Fibroblast of skin of right quadriceps (primary cell): ENCODE measurements at places on chromosomes 2 and 18.

DNA sequence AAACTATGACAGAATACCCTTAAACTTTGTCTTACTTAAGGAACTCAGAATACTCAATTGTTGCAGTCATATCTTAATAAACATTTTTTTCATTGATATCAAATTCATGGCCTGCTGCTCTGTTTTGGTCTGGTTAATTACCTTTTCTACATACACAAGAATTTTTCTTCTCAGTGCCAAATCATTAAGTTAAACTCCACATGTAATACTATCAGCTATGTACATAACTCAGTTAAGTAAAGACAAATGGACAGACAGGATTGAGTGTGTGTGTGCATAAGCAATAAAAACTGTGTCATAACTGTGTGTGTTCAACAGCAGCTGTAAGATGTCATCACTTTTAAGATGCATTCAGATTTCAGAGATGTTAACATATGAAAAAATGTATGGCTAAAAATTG lies 34.4 kb downstream of the VRK2 start:
- DNase-seq = peak; percentile 38

DNA sequence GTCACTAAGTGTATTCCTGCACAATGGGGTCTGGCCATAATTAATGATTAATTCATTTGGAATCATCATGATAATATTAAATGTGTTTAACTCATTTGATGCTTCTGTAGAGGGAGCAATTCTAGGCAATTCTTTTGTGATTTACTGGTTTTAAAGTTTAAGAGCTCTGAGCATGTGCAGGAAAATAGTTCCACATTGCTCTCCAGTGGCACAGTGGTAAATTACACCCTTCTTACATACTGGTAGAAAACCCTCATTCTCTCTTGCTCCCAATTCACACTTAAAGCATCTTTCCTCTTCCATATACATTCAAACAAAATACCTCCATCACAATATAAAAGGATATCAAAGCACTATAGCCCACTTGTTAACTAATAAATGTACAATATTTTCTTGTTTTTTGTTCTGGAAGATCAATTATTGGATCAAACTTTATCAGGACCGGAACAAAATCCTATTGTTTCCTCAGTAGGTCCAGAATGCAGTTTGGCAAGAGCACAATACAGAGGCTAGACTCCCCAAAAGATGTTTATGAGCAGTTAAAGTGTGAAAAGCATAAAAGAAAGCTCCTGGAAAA lies 844.3 kb downstream of the MBD2 start:
- peak; percentile 10 for DNase-seq

GRCh38 chr2:153196378-153197058 lies 282.0 kb downstream of the RPRM start:
- DNase-seq = no peak

DNA sequence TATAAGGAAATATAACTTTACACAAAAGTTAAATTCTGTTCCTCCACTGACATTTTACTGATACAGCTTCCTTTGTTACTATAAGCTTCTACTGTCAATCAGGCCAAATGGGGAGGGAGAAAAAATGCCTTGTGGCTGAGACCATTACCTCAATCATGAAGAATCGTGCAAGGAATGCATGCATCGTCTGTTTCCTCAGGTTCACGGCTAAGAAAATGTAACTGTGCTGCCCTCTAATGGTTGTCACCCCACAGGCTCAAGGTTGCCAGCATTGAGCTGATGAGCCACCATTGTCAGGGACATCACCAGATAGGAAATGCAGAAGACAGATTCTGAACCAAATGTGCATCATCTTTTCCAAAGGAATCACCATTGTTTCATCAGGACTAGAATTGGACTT lies 426.9 kb downstream of the CDH2 start:
- DNase-seq = peak; percentile 78

GRCh38 chr2:235433860-235434259 lies 60.0 kb upstream of the AGAP1 start:
- DNase-seq = peak; percentile 14

DNA sequence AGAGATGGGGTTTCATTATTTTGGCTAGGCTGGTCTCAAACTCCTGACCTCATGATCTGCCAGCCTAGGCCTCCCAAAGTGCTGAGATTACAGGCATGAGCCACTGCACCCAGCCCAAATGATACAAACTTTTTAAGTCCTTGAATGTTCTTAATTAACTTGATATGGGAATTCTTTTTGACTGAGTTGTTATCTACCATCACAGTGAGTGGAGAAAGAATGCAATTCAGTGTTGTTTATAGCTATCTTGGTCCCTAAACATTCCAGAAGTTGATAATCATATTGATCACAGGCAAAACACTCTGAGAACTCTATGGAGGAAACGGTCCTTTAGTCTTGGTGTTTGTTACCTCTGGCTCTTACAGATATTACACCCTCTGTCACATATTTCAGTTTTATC lies 1072.5 kb downstream of the SUCLG1 start:
- peak; percentile 81 for DNase-seq

DNA sequence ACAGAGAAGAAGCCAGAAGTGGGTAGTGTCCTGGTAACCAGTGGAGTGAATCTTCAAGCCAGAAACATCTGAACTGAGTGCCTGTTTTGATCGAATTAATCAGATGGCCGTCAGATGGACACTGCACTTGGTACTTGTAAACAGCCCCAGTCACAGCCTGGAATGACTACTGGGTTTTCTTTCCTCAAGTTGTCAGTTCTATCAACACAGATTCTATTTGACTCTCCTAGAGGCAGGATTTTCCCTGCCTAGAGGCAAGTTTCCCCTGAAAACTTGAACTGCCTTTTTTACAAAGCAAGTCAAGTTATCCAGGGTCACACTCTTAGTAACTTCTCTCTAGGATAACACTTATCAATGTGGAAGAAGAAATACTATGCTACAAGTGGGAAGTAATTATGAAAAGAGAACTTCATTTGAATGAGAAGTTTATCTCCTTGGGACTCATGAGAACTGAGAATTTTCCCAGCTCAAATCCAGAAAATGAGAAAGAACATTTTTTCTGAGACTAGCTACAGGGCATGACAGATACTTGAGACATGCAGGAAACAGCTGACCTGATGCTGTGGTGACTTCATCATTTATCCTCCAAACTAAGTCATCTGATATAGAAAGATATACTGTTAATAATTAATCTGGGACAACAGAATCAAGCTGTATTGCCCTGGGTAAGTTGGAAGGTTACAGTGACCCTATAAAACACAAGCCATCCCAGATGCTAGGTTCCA lies 36.0 kb downstream of the SULT1C2 start:
- DNase-seq = peak; percentile 61

GRCh38 chr2:229416116-229416694 lies 145.1 kb upstream of the PID1 start:
- DNase-seq = peak; percentile 44

- DNase-seq = no peak
Measured at GRCh38 chr18:57077786-57078552, 68.9 kb upstream of the BOD1L2 start.

DNA sequence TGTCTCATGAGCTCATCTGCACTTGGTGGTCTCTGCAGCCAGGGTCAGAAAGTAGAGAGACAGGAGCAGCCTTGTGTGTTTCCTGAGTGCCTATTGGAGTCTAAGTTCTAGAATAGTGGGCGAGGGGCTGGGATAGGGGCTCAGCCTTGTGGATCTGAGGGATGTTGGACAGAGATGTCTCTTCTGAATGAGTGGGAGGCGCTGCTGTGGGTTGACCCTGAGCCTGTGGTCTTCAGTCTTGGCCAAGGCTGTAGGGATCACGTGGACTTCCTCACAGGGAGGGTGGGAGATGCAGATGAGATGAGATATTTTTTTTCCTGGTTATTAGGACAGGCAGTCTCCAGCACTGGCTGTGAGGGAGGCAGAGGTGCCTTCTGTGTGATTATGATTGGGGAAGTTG lies 61.8 kb downstream of the RNF144A start:
- DNase-seq = no peak

DNA sequence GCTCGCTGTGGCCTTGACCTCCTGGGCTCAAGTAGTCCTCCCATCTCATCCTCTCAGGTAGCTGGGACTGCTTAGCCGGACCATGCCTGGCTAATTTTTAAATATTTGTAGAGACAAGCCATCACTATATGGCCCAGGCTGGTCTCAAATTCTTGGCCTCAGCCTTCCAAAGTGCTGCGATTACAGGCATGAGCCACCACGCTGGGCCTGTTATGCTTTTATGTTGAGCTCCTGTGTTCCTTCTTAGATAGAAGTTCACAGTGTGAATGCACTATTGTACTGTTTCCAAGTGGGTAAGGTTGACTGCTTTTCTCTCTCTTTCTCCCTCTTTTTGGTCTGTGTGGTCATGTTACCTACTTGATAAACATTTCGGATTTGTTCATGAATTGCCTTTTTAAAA lies 61.9 kb downstream of the SMCHD1 start:
- DNase-seq = no peak

DNA sequence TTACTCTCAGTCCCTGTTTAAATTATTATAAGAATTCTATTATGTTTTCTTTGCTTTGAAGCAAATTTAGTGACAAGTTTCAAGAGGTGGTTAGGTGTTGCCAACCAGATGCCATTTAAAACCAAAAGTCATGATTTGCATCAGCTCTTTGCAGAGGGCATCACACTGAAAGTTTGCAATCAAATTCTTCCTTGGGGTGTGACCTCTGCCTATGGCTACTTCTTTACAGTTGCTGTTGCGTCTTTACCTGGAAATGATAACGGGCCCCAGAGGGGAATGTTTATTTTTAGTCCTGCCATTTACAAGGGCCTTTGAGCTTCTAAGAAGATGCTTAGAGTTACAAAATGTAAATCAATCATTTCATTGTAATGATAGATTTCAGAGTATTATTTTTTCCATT lies 561.0 kb downstream of the ARHGAP15 start:
- no peak for DNase-seq

DNA sequence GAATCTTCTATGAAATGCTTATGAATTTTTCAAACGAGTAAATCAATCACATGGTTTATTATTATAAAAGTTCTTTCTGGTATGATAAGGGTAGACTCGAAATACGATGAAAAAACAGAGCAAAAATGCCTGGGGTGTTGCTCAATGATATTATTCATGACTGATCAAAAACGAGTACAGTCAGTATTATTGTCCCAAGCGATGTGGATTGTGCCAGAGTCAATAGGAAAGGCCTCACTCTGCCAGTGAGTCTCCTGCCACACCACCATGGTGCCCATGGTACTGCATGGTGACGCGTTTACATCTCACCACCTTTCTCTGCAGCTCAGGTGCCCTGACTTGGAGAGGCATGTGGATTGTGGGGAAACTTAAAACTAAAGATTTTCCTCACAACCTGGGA lies 58.5 kb downstream of the KCTD1 start:
- no peak for DNase-seq

DNA sequence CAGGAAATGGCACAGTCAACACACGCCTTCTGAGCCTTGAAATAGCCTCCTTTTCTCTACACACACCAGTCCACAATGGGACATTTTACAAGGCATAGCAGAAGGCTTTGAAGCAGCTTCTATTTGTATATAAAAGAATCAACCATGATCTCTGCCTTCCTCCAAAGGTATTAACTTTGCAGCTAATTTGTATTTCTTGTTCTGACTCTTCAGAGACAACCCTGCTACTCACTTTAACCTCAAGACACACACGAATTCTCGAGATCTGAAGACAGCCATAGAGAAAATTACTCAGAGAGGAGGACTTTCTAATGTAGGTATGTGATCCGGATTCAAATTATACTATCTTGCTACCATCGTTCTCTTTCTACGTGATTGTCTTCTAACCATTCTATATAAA lies 104.6 kb downstream of the VIT start:
- DNase-seq = no peak

DNA sequence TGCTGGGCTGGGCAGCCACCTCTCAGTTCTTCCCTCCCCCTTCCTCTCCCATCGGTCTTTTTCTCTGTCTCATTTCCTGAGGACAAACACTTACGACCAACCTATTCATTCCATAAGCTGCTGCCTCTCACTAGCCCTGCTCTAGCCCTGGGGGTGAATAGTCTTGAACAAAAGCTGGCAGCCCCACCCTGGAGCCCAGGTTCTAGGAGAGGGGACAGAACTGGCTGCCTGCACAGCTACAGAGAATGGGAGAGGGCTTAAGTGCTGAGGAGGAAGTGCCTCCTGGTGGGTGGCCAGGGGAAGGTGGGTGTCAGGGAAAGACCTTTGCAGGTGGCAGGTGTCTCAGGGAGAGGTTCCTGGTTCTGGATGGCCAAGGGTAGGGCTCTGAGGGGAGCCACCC lies 22.8 kb downstream of the ANO7 start:
- no peak for DNase-seq

DNA sequence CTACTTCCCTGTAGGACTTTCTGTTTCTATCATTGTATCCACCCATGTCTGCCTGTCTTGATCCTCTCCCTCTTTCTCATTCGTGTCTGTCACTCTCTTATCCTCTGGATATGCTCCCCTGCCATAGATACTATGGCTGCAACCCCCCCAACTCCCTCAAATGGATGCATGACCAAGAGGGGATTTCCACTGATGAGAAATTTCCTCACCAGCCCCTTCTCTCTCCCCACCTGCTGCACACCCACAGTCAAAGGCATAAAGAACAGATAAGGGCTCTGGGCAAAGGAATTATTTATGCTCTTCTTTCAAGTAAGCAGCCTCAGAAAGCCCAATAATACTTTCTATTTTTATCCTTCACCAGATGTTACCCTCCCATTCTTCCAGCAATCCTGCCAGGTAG lies 121.3 kb downstream of the FOXI3 start:
- no peak for DNase-seq

DNA sequence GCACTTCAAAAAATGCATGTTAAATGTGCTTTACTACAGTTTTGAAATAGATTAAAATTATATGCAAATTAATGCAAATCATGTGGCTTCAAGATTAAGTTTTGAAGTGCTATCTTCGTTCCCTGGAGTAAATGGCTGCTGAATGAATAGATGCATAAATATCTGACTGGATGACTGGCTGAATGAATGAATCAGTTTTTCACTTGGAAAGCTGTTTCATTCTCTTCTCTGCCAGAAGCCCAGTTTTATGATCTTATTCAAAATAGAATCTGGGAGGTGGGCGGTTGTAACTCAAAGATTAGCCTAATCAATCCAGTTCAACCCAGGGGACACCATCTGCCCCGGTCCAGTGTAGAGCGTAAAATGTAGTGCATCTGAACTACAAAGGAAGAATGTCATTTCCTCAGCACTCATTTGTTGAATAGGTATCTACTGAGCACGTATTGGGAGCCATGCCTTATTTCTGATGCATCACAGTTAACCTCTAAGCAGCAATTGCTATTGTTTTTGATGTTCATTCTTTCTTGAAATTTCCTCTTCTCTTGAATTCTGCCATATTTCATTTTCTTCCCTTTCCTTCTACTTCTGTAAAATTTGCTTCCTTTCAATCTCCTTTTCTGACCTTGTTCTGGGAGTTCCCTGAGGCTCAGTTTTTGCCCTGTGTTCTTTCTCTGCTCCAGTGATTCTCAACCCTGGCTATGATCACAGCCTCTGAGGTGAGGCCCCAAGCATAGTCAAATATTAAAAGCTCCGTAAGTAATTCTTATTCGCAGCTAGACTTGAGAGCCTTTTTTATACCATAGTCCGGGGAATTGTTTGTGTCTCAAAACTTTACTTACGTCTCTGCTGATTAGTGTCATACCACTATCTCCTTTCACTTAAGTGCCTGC lies 282.7 kb downstream of the PARD3B start:
- no peak for DNase-seq

DNA sequence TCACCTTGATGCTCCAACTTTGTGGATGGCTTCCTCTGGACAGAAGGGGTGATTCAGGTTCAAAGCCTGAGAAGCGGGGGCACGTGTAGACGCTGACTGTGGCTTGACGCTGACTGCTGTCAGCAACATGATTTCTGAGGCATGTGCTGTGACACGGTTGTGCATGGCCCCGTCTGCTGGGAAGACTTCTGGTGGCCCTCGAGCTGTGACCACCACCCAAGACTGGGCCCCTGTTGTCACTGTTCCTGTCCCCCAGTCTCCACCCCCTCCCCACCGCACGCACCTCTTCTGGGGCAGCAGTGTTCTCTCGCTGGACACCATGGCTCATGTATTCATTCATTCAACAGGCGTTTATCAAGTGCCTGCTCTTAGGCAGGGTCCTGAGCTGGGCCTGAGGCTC lies 245.0 kb downstream of the FAM210A start:
- DNase-seq = no peak
